ENCODE measurements at places on chromosomes 3 and 15. TPM values are rescaled to one million over a fixed set of nuclear protein-coding genes. Genes with fewer than 3 reads are reported as not detected.

FRMD5 gene
- 2.5 TPM for total RNA-seq

TCF12 gene
- total RNA-seq: 39.0 TPM

EPHB1 gene
- 0.05 TPM for total RNA-seq

SLC12A1 gene
- total RNA-seq: not detected

CD200 gene
- not detected for total RNA-seq

P3H2 gene
- total RNA-seq: 34.5 TPM

CCR8 gene
- not detected for total RNA-seq

RNF7 gene
- total RNA-seq: 140 TPM

DUOX1 gene
- total RNA-seq: not detected

ACKR4 gene
- total RNA-seq: not detected

CCDC191 gene
- 1.4 TPM for total RNA-seq

CAPN3 gene
- 0.80 TPM for total RNA-seq

ISL2 gene
- 4.3 TPM for total RNA-seq

INKA1 gene
- total RNA-seq: 2.4 TPM

TMEM266 gene
- 0.25 TPM for total RNA-seq

NME9 gene
- total RNA-seq: not detected

MYRIP gene
- total RNA-seq: not detected

IMPG2 gene
- total RNA-seq: 0.01 TPM

UBE2E1 gene
- total RNA-seq: 97.7 TPM

CD200R1 gene
- 0.12 TPM for total RNA-seq

KCTD6 gene
- 8.6 TPM for total RNA-seq

SAMMSON gene
- total RNA-seq: not detected

SAXO2 gene
- total RNA-seq: 2.2 TPM

ADAMTS7 gene
- total RNA-seq: 11.0 TPM

LARP6 gene
- total RNA-seq: 75.6 TPM

SERP1 gene
- total RNA-seq: 94.7 TPM

HRG gene
- total RNA-seq: not detected

FBN1 gene
- 6.0 TPM for total RNA-seq

CCDC50 gene
- total RNA-seq: 26.7 TPM

SI gene
- not detected for total RNA-seq

C3orf20 gene
- 0.08 TPM for total RNA-seq

PATL2 gene
- total RNA-seq: 0.16 TPM

KLHL40 gene
- not detected for total RNA-seq

LSAMP gene
- total RNA-seq: 0.14 TPM

HAUS2 gene
- total RNA-seq: 19.3 TPM

TKT gene
- 1,744 TPM for total RNA-seq

EHD4 gene
- total RNA-seq: 10.0 TPM

GAP43 gene
- total RNA-seq: 0.15 TPM

CTXN2 gene
- total RNA-seq: 0.07 TPM

ILDR1 gene
- total RNA-seq: not detected

HSPBAP1 gene
- 5.8 TPM for total RNA-seq

DGKG gene
- total RNA-seq: 7.0 TPM

OXTR gene
- 10.8 TPM for total RNA-seq

IL16 gene
- total RNA-seq: not detected

THSD4 gene
- total RNA-seq: 27.2 TPM

GNAT1 gene
- not detected for total RNA-seq

RARRES1 gene
- total RNA-seq: 6.8 TPM

MCTP2 gene
- not detected for total RNA-seq

TM4SF4 gene
- 42.5 TPM for total RNA-seq

PXK gene
- total RNA-seq: 4.5 TPM

CCDC174 gene
- total RNA-seq: 13.8 TPM
